ENCODE measurements at places on chromosomes 1 and 21.

GRCh38 chr1:109592916-109593315 lies 26.5 kb downstream of the GNAT2 start:
- DNase-seq: no peak

DNA sequence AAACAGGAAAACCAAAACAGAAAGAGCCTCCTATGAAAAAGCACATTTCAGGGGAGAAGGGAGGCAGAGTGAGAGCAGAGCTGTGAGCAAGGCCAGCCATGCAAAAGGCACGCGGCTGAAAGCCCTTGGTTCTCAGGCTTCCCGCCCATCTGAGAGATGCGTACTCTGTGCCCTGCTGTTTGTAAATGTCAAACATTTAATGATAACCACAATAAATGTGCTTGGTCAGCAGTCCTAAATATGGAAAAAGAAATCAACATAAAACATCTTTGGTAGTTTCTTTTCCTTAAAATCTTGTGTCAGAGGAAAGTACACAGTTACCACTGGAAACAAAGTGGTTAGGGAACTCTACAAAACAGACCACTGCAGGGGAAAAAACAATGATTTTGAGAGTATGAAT lies 283.1 kb downstream of the DSCAM start:
- DNase-seq: no peak

DNA sequence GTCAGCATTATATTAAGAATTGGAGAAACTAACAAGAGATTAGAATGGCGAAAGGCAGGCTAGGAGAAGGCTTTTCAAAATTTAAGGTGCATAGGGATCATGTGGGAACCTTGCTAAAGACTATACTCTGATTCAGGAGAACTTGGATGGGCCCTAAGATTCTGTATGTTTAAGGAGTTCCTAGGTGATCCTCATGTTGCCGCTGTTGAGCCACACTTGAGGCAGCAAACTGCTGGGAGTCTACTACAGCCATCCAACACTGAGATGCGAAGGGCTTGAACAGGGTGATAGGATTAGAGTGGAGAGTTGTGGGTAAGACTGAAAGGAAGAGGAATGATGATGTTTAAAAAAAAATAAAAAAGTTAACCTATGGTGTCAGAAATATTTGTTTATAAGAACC lies 1013.2 kb downstream of the MRPL39 start:
- DNase-seq: no peak

DNA sequence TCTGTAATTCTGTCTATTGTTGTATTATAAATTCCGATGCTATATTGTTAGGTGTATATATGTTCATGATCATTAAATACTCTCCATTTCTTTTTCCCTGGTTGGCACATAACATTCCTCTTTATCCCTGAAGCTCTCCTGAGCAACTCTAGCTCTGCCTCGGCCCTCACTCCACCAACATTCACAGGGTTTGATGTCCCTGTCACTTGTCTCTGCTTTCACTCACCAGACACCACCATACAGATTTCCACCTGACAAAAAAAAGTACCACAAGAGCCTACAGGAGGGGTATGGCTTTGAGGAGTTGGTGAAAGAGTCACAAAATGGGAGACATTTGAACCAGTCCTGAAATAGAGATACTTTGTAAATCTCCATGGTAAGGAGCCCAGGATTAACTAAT lies 8.8 kb upstream of the TSPEAR start:
- DNase-seq: no peak

GRCh38 chr1:2088458-2088857 lies 38.2 kb downstream of the PRKCZ start:
- DNase-seq: no peak

DNA sequence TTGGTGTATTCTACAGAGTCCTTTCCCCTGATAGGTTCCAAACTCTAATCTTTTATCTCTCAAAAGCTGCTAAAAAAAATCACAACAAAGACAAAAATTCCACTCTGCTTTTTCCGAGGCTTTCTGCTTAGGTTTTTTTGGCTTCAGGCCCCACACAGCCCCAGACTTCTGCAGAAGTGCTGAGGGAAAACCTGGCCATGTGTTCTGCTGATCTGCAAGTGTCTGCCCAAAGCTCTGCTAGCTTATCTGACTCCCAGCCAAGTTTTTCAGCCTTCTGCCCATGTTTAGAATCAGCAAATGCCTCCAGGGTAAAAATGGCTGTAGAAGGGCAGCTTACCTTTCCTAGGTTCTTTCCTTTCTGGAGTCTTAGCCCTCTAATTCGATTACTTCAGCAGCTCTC lies 28.4 kb downstream of the DISP3 start:
- no peak for DNase-seq

- DNase-seq: no peak
Measured at GRCh38 chr1:36988741-36989193, 45.5 kb downstream of the GRIK3 start.

- DNase-seq: no peak
Measured at GRCh38 chr1:210293171-210293607, 35.5 kb upstream of the HHAT start.

DNA sequence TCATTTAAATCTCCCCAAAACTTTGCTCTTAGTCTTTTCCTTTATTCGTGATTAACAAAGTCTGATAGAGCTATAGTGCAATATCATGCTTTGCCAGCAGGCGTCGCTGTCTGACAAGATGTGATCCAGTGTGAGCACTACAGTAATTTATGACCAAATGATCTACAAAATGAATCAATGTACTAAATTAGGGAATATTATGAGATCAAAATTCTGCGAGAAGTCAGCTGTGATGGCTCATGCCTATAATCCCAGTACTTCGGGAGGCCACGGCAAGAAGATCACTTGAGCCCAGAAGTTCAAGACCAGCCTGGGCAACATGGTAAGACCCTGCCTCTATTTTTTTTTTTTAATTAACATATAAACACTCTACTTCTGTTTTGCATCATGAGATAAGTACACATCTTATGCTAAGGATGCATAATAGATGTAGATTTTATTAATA lies 3.6 kb upstream of the SPSB1 start:
- DNase-seq: no peak

GRCh38 chr1:58911841-58912499 lies 128.1 kb upstream of the JUN start:
- no peak for DNase-seq

- DNase-seq: no peak
Measured at GRCh38 chr1:11654137-11654938, at the start of the genes FBXO2 and FBXO44. TSS of gene FBXO2 (minus strand) at chr1:11654429. CDS start at chr1:11654340, 89 bp downstream. TSS of gene FBXO44 (plus strand) at chr1:11654877. CDS start at chr1:11655836, 959 bp downstream.

DNA sequence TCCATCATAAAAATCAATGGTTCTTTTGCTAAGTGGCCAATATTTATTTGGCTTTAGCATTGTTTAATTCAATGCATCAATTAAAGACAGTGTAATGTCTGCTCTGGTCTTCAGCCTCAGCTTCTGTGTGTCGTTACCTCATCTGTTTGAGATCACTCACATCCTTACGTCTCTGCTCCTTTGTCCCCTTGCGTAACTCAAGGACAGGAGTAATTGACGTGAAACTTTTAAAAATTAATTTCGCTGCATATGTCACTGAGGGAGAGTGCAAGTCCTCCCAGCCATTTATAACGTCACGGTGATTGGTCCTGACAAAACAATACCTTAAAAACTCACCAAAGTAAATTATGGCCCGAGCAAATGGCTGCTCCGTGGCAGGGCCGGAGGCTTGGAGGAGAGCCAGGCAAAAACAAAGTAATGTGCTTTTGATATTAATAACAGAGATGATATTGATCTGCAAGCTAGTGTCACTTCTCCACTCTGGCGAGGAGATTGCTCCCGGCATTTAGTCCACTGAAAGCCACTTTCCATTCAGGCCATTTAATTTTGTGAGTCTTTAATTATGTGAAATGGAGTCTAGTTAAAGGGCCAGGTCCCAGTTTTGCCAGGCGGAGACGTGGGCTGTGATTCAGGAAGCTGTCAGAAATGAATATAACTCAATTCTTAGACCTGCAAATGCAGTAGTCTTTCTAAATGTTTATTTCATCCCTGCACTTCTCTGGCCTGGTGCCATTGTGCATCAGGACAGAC lies 150.9 kb upstream of the POU3F1 start:
- DNase-seq: no peak
